Spleen (tissue), 13 donors: ENCODE measurements at places on chromosomes 2 and 18. TPM values are rescaled to one million over a fixed set of nuclear protein-coding genes. Genes with fewer than 3 reads are reported as not detected.

DNA sequence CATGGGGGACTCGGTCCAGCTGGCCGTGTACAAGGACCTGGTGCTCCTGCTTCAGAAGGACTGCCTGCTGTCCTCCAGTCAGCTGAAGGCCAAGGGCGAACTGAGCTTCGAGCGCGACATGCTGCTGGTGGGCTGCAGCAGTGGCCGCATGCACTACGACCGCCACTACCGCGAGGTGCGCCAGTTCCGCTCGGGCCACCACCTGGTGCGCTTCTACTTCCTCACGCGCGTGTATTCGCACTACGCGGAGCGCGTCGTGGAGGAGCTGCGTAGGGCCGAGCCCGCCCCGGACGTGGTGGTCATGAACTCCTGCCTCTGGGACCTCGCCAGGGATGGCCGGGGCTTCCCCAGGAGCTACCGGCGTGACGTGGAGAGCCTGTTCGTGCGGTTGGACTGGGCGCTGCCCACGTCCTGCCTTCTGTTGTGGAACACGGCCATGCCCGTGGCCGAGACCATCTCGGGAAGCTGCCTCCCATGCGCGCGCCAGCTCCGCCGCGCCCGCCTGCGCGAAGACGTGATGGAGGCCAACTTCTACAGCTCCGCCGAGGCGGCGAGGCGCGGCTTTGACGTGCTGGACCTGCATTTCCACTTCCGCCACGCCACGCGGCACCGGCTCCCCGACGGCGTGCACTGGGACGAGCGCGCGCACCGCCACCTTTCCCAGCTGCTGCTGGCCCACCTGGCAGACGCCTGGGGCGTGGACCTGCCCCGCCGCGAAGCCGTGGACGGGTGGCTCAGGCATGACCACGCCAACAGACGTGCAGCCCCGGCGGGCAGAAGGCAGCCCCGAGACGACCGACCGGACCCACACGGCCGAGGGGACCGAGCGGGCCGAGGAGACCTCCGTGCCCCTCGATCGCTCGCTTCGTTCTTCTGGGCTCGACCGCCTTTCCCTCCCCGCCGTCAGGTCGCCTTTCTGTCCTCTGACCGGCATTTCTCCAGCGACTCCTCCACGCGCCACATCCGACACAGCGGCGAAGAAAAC, 293.9 kb upstream of the ERBB4 start:
- DNase-seq = peak; percentile 75

DNA sequence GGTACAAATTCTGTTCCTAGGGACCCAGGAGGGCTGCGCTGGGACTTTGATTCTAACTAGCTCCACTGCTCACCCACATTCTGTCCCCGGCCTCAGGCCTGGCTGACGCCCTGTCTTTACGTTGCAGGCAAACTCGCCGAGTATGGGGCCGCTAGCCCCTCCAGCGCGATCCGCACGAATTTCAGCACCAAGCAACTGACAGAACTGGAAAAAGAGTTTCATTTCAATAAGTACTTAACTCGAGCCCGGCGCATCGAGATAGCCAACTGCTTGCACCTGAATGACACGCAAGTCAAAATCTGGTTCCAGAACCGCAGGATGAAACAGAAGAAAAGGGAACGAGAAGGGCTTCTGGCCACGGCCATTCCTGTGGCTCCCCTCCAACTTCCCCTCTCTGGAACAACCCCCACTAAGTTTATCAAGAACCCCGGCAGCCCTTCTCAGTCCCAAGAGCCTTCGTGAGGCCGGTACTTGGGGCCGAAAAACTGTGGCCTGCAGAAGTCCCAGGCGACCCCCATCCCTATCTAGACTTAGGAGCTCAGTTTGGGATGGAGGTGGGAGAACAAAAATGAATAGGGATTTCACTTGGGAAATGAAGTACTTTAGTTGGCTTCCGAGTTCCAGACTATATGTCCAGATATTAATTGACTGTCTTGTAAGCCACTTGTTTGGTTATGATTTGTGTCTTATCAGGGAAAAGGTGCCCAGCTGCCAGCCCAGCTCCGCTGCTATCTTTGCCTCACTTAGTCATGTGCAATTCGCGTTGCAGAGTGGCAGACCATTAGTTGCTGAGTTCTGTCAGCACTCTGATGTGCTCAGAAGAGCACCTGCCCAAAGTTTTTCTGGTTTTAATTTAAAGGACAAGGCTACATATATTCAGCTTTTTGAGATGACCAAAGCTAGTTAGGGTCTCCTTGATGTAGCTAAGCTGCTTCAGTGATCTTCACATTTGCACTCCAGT, 1.5 kb downstream of the HOXD1 start:
- no peak for DNase-seq

CAVIN2 gene
- total RNA-seq = 192 TPM

DNA sequence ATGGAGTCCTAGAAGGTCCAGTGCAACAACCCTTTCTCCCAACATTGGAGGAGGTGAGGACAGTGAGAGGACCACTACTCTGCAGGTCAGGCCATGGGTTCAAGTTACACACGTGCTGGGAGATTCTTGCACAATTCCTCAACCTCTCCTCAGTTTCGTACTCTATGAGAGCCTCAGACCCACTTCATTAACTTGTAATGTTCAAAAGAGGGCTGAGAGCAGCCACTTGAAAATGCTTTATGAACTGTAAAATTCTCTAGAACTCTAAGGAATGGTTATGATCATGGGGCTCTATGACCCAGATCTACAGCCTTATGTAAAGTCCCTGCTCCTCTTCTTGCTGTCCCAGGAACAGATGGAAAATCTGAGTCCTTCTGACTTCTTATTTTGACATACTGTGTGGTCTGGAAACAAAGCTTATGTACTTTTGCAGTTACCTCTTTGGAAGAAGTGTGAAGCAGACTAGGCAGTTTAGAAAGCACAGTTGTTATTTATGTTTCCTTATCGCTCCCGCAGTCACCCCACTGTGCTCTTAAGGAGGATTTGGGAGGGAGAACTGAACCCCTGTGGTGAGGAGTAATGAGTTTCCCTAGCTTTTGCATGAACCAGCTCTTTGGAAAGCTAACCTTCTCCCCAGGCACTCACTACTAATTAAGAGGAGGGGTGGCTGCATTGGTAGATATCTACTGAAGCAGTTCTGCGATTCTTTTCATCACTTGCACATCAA, 296.6 kb downstream of the LRRTM1 start:
- DNase-seq = no peak

DNA sequence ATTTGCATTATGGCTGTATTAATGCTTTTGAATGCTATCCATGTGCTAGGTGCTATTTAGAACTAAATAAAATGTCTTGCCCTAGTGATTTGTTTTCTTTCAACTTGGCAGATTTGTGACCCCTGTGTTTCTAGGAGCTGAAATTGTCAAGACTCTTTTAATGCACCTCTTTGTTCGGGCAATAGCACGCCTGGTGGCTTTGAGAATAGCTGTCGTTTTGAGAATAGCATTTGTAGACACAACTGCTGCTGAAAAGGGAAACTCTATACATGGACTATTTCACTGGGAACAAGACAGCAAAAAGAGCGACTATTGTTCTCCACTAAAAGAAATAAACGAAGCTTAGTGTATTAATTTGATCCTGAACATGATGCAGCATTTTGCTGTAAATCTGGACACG, 352.1 kb upstream of the ZNF521 start:
- DNase-seq = no peak

- DNase-seq = no peak
These were observed 9.0 kb upstream of the MRPL19 start for GRCh38 chr2:75637568-75637967.

- no peak for DNase-seq
These were observed 8.6 kb downstream of the MYO5B start for GRCh38 chr18:50186385-50186784.

DNA sequence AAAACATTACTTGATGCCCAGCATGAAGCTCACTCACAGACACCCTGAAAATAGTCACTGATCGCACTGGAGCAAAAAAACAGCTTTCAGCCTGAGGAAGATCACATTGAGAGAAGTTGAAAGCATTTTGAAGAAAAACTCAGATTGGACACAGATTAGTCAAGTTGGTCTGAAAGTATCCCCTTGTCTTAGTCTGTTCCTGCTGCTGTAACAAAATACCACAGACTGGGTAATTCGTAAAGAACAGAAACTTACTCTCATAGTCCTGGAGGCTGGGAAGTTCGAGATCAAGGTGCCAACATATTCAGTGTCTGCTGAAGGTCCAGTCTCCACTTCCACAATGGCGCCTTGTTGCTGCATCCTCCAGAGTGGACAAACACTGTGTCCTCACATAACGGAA, 14.2 kb upstream of the NDUFV2 start:
- DNase-seq = no peak
